ENCODE measurements at places on chromosomes 5 and 9.
A peak's percentile ranks its signal among the peaks of the same experiment; 100 is the strongest.

- DNase-seq: no peak
Observed at GRCh38 chr5:134647750-134648424, 698 bp upstream of the SEC24A start.

- no peak for DNase-seq
Observed at GRCh38 chr5:39947657-39948056, 522.9 kb upstream of the DAB2 start.

DNA sequence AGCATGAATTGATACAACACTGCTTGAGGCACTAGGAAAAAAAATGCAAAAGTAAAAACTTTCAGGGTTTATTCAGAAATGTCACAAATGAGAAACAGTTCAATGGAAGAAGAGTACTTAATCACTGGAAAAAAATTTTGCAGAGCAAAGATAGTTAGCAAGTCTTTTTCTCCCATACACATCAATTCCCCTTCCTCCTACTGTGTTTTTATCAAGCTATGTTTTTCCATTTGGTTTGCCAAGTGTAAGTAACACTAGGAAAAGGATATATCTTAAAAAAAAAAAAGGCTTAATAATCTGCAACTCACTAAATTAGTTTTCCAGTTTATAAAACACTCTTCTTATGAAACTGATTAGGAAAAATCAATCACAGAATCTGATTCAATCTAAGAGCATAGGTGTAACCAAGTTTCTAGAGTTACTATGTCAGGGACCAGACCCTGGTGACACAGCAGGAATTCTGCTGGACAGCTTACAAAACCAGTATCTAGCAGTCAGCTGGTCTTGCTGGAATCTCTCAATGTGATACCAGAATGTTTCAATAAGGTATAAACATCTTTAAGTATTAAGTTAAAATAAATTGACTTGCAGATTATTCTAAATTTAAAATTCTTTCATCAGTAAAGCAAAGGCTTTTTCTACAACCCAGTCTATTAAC is 34.7 kb downstream of the RNF145 start:
- no peak for DNase-seq

GRCh38 chr5:61623401-61624069 is 291.5 kb downstream of the ZSWIM6 start:
- no peak for DNase-seq

GRCh38 chr5:158637039-158637438 is 462.7 kb downstream of the EBF1 start:
- DNase-seq: no peak

DNA sequence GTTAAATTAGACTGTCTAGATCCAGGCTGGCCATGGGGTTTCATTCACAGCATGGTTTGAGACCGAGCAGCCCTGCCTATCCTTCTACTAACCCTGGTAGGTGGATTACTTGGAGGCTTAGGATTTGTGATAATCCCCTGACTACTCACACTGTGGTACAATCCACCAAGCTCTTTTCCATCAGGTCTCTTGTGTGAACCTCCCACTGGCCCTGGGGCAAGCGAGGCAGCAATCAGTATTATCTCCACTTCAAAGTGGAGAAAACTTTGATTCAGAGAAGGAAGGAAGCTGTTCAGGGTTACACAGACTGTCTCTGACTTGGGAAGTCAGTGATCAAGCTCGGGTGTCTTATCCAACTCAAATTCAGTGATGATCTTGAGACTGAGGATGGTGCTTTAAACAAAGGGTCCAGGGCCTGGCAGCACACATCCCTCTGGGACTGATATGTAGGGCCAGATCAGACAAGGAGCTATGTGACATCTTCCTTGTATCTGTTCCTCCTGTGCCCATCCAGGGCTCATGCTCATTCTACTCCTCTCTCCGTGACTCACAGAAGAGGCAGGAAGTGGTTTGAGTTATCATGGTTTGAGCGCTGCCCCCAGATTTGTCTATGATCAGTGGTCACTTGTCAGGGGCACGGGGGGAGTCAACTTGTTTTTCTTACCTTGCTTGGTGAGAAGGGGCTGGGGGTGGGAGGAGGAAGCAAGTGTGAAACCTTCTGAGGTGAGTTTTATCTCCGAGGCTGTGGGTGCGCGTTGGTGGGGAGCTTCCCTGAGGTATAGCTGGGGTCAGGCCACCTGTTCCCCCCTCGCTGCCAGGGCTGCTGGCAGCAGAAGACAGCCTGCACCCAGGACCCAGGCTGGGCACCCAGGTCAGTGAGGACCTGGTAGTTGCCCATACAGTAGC is 48.6 kb downstream of the RGS3 start:
- DNase-seq: peak; percentile 43

DNA sequence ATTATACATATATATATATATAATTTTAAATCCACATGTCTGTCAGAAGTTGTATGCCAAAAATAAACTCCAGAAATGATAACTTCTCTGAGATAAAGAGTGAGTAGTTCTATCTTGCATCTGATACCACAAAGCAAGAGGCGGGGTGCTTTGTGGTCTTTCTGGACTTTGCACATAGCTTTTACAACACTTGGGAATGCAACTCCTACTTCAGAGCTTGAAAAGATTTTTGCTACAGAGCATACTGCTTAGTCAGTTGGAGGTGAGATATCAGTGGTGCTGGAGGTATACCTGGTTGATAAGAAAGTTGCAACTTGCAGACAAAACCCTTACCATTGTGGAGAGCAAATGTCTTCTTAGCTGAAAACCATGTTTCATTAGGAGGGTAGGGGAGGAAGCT is 1384.5 kb upstream of the NUDT12 start:
- DNase-seq: no peak

- no peak for DNase-seq
Observed at GRCh38 chr9:110125207-110125751, 82.7 kb downstream of the C9orf152 start.

DNA sequence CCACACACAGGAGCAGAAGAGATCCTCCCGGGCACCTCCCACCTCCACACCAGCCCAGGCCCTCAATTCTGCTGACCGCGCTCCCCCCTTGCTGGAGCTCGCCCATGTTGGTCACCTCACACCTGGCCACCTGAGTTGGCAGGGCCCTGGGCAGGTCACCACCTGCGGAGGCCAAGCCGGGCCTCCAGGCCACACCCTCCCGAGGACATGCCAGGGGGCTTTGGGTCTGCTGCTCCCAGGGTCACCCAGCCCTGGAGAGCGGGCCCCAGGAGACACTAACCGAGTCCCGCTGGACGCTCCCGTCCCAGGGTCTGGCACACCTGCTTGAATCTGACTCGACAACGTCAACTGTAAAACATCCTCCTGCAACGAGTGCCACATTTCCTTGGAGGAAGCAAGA is 2.1 kb downstream of the SOHLH1 start:
- DNase-seq: no peak

- no peak for DNase-seq
Observed at GRCh38 chr5:2335125-2335732, 416.2 kb downstream of the IRX2 start.

DNA sequence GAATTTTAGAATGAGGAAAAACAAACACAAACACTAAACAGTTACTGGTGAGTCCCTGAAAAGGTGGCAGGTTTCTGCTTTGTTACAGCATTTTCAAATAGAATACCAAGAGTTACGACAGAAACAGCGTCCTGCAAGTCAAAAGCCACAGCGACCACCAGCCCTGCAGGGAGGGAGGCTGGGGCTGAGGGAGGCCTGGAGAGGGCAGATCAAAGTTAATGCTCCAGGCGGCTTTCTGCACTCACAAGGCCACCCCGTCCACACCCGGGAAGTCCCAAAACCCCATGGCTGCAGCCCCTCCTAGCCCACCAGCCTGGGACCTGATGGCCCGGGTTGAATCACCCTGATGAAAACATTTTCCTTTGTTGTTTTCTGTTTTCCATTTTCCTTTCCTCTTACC is 29.3 kb downstream of the COL23A1 start:
- DNase-seq: no peak

DNA sequence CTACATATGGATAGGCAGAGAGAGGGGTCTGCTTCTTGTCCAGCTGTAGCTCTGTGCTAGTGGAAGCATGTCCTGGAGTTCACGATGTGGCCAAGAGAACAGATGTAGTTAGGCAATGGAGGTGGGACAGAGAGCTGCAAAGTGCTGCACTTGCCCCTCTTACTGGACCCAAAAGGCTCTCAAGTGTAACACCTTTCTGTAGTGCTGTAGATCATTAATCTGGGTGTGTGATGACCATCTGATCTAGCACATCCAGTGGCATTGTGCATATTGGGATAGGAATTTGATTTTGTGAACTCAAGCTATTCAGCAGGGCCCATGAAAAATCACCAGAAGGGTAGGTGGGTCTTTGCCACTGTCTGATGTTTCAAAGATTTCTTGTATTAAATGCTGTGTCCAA is 151.4 kb downstream of the KDM4C start:
- DNase-seq: no peak

DNA sequence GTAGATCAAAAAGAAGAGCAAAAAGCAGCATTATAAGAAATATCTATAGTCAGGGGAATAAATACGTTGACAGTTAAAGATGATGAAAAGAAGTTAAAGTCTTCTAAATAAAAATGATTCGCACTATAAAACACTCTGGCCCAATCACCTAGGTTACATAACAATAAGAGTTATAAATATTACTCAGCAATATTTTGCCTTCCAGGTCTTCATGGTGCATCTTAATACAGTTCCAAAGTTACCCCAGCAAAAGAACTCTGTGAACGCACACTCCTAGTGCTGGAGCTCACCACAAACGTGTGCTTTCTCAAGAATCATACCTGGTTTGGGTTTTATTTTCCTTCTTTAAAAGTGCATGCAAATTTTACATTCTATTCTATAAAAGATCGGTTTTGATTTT is 44.7 kb downstream of the EPB41L4A start:
- no peak for DNase-seq

DNA sequence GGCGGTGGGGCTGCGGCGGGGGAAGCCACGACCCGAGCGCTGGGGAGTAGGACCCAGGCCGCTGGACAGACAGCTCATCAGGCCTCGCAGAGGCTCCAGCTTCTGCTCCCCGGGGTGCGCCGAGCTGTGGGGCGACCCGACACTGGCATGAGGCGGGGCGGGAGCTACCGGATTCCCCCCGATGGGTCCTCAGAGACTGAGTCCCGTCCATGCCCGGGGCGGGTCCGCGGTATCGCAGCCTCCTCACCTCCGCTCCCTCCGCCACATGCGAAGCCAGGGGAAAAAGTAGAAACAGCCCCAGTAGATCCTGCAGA is 2.6 kb upstream of the CCL27 start:
- no peak for DNase-seq

DNA sequence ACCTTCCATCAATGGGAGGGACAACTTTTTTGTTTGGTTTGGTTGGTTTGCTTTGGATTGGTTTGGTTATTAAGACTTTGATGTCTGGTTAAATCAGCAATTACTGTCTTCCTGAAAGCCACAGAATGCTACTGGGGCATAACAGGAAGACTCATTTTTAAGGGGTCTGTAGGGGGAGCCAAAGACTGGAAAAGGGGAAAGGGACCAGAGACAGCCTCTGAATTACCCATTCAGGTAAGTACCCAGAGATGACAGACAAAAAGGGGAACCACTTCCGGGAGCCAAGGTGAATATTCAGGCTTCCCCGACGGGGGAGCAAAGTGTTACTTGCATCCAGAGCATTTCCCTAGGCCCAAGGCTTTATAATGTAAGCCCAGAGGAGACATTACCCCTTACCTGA is 4.6 kb upstream of the FEM1C start:
- no peak for DNase-seq

GRCh38 chr9:137643921-137644320 is 25.1 kb downstream of the EHMT1 start:
- no peak for DNase-seq

- no peak for DNase-seq
Observed at GRCh38 chr5:65927503-65928321, 1.3 kb downstream of the ERBIN start.

- DNase-seq: no peak
Observed at GRCh38 chr9:6052293-6052919, 37.0 kb upstream of the RANBP6 start.

DNA sequence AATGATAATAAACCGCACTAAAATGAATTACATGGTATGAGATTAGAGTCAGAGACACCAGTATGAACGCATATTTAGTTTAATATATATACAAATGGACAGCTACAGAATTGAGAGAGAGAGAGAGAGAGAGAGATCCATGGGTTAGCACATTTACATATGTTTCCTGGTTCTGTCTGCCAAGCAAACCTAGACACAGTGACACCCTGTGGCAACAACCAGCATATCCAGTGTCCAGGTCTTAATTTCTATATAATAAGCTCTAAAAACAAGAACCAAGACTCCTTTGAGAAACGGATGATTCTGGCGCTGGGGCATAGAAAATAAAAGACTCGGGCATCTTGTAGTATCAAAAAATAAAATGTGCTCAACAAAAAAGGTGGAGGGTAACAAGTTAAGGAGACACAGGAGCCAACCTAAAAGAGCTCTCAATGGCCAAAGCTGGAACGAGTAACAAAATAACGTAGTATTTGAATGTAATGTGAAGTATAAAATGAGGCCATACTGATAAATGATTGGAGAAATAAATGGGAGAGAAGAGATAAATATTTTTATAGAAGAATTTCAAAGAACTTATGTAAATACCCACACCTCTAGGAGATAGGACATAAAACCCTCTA is 84.5 kb downstream of the RFX3 start:
- DNase-seq: no peak

- DNase-seq: no peak
Observed at GRCh38 chr9:34892886-34893285, 65.2 kb upstream of the PHF24 start.

GRCh38 chr5:137880313-137880712 is 8.9 kb upstream of the PKD2L2 start:
- no peak for DNase-seq

DNA sequence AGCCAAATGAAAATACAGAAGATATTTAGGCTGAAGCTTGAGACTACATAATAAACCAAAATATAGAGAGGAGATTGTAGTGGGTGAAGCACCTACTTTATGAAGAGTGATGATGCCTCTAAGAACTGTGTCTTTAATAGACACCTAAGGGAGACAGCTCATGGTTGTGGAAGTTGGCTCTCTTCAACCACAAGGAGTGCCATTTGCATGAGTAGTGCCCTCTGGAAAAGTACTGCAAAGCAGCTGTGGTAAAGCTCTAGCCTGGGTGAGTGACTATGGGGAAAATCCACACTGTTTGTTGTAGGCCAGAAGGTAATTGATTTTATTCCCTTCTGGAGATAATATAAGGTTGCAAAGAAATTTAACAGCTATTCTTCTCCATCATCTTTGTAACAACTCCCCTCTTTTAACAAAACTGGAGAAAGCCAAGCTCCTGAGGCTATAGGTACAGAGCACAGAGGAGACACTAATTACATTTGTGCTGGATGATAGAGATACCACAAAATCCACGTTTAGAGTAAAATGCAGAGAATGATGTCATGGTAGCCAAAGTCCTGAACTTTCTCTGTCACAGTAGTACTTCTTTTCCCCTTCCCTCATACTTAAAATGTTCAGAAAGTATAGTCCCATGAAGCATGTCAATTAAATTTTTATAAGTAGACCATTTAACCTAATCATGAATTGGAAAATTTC is 122.8 kb downstream of the STARD4 start:
- no peak for DNase-seq

DNA sequence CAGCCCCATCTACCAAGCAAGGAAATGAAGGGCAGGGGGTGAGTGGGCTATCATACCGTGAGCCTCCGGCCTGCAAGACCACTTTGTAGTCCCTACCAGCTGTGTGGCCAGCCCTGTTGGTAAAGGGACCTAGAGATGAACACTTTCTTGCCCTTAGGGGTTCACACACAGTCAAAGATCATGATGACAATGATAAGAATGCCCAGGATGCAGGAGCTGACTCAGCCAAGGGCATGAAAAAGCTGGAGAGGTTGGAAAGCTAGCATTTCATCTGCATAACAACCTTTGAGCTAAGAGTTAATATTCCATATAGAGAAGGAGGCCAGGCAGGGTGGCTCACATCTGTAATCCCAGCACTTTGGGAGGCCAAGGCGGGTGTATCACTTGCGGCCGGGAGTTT is 19.2 kb upstream of the FGFR4 start:
- no peak for DNase-seq
